ENCODE measurements at places on chromosomes 12 and 14.

GRCh38 chr12:27285403-27285802 lies 41.3 kb downstream of the STK38L start:
- no peak for DNase-seq

GRCh38 chr12:127324681-127325080 lies 942.3 kb upstream of the TMEM132C start:
- DNase-seq: no peak

- no peak for DNase-seq
Observed at GRCh38 chr12:25194722-25195055, 271 bp downstream of the DNAI7 start.

- DNase-seq: no peak
Observed at GRCh38 chr14:42192738-42193653, 586.3 kb downstream of the LRFN5 start.

- no peak for DNase-seq
Observed at GRCh38 chr14:76267322-76268046, 108.5 kb upstream of the ESRRB start.

GRCh38 chr14:37118673-37119366 lies 53.6 kb downstream of the SLC25A21 start:
- no peak for DNase-seq

DNA sequence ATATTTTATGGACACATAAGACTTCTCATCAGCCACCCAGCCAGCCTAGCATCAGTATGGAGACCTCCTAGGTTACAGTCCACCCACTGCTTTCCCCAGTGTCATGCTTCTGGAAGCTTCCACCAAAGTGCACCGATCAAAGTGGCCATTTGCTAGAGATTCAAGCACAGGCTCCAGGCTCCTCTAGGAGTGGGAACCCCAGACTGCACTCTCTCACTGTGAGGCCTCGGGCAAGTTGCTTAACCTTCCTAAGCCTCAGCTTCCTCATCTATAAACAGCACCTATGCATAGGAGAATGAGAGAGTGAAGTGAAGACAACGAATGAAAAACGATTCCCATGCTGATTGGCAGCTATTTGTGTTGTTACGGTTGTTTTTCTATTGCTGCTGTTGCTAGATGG lies 94.4 kb downstream of the DICER1 start:
- DNase-seq: no peak

DNA sequence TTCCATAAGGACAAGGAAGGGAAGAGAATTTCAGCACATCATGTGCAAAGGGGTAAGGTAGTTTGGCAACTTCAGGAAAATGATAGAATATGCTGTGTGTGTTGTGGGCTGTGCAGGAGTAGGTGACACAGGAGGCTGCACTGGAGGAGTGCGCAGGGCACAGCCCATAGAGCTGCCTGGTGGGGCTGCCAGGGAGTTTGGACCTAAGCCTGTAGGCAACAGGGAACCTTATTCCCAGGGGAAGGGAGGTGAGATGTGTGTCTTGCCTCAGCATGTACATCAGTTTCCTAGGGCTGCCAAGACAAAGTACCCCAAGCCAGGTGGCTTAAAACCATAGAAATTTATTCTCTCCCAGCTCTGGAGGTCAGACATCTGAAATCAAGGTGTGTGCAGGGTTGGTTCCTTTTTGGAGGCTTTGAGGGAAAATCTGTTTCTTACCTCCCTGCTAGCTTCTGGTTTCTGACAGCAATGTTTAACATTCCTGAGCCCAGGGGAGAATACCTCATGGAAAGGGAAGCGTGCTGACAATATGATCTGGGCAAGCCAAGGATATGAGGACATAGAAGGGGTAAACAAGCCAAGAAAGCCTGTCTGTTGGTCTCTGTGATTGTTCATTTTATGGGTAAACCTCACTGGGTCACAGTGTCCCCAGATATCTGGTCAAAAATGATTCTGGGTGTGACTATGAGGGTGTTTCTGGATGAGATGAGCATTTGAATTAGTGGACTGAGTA lies 174.0 kb upstream of the NTF3 start:
- DNase-seq: no peak

DNA sequence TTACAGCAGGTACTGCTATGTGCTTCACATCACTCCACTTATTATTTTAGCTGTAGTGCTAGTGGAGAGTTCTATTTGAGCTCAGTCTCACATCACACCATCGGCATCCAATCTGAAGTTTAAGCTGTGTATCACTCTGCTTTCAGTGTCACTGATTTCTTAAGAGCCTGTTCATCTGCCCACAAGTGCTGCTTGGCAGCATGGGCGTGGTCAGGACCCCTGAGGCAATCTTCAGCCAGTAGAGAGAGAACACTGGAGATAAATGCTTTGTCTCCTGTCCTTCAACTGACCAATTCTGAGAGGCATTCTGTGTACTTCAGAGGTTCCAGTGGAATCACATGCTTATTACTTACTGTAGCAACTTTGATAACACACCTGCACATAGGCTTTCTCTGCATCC lies 728.8 kb downstream of the RPS29 start:
- no peak for DNase-seq

DNA sequence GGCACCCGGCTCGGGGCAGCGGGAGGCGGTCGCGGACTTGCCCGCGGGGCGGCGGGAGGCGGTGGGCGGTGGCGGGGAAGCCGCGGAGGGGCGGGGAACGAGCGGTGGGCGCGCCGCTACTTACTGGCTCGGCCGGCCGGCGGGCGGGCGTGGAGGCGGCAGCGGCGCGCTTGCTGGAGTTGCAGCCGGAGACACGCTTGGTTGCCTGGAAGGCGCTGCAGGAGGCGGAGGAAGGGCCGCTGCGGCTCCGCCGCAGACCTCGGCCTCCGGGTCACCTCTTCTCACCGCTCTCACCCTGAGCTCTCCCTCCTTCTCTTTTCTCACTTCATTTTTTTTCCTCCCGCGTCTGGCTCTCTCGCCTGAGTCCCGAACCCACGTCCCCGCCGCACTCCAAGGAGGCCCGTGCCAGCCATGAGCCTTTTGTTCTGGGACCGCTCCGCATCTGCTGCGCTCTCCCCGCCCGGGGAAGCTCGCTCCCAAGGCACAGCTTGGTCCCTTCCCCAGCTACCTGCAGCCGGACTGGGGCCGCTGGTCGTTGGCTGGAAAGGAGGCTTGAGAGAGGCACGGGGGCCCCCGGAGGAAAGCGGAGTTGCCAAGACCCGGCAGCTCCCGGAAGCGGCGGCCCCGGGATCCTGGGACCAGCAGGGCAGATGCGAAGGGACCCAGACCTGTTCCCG lies 592 bp upstream of the KCNK10 start:
- DNase-seq: no peak

- DNase-seq: no peak
Observed at GRCh38 chr14:69860221-69860620, 19.0 kb upstream of the SMOC1 start.

DNA sequence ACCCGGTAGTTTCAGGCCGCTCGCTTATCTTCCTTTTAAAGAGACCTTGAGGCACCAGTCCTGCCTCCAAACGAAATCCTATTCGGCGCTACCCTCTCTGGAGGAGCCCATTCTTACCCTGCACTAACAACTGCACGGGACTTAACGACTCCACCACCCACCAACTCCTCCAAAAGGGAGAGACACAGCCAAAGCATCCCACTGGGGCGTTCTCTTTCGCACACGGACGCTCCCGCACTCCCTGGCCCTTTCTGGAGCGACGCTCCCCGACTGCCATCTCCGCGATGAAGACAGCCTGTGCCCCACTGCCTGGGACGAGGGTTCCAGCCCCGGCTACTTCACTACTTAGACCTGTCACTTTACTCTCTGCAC lies 650 bp downstream of the GALC start:
- DNase-seq: no peak

DNA sequence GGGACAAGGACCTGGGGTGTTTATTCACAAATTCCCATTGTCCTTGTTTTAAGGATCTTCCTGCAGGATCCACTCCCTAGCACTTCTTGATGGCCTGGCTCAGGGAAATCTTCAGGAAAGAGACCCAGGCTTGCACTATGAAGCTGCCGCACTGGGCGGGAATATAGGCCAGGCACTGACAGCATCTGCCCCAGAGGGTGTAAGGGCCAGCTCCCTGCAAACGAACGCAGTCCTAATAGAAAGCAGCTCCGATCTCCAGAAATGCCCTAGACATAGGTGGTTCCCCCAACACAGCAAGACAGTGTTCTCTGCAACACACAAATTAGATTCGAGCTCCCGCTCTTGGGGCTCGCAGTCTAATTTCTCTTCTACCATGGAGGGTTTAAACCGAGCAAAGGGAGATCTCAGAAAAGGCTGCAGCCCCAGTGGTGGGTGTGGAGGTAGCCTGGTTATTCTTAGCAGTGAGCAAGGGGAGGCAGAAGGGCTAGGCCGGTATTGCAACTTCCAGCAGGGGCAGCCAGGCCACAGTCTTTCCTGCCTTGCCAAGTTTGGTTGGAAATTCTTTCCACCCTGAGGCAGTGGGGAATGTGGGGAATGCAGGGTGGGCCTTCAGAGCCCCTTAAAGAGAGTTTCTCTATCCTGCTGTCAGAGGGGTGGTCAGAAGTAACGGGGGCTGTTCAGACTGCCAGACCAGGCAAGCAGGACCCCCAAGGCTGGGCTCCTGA lies 16.1 kb upstream of the WSCD2 start:
- no peak for DNase-seq

GRCh38 chr12:78034025-78034424 lies 203.3 kb downstream of the NAV3 start:
- DNase-seq: no peak

DNA sequence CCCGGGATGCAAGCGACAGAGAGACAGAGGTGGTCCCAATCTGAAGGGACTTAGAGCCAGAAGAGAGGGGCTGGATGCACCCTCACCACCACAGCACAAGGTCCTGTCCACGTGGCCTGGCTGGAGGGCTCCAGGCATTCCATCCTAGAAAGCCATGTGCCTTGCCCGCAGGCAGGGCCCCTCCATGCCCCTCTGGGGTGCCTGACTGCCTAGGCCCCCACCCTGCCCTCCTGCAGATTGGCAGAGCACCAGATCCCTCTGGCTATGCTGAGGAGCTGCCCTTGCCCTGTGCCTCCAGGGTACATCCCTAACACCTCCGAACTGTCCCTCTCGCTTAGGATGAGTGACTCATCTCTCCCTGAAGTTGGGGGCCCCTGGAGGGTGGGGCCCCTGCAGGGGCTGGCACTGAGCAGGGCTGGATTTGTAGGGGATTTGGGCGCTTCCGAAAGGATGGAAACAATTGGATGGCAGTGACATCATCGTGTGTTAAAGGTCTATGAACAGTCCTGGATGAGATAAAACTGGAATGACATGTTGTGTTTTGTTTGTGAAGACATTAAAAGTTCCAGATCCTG lies 50.9 kb downstream of the CHGA start:
- DNase-seq: no peak

DNA sequence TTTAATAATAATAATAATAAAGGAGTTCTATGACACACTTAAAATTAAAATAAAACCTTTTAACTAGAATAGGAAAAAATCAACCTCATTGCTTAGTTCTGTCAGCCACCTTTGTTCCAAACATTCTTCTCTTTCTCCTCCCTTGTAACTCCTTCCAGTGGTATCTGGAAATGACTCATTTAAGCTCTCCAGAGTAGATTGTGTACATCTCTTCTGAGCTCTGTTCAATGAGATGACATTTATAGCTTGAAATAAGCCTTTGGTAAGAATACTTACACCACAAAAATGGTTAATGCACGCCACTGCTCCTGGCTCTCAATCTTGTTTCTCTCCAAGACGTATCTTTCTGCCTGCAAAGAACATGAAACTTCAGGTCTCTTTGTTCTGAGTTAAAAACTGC lies 70.3 kb downstream of the STAB2 start:
- DNase-seq: no peak

- no peak for DNase-seq
Observed at GRCh38 chr12:116171549-116171948, 105.9 kb downstream of the MED13L start.

All from activated naive CD4-positive, alpha-beta T cell (primary cell).